Activated CD4-positive, alpha-beta T cell treated with anti-CD3 and anti-CD28 coated beads, Interleukin-2, amount 50 U/mL, for 24 hours (primary cell): ENCODE measurements at places on chromosomes 3 and 15.

DNA sequence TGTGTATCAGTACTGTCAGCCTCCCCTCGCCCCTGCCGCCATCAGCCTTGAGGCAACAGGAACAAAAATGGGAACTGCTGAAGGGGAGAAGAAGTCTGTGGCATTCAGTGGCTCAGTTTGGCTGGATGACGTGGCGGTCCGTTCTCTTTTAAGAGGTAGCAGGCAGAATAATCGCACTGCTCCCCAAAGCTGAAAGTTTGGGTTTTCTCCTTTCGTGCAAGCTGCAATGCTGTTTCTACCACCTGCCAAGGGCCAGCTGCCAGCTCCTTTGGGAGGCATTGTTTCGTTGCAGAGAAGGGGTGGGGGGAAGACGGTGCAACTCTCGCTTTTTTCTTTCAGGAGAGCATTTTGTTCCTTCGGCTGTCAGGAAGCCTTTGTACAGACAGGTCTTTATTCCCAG, 369.6 kb upstream of the RORA start:
- DNase-seq = no peak

GRCh38 chr3:46626039-46626438, 13.7 kb downstream of the FAM240A start:
- no peak for DNase-seq

GRCh38 chr3:72821161-72821781, 27.0 kb downstream of the SHQ1 start:
- DNase-seq = no peak

- no peak for DNase-seq
Observed at GRCh38 chr15:91400481-91400880, 300.4 kb downstream of the SV2B start.

DNA sequence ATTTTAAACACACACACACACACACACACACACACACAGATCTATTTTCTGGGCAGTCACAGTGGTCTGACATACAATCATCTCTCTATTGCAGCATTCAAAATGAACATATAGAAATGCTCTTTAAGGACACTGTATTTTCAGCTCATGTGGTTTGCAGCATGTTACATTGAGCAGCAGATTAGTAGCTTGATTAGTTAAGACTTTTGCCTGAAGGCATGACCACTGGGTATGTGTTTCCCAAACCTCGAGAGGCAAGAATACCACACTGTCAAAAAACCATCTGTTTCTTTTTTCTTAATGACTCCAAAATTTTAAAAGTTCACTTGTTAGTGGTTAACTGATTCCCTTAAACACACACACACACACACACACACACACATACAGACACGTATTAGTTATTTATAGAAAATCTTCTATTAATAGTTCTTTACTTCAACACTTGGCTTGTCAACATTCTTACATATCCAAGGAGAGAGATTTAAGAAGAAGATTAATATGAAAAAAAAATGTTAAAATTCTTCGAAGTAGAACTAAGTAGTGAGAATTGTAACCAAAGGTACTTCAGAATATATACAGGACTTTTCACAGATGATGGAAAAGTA, 518.2 kb downstream of the CADM2 start:
- no peak for DNase-seq

GRCh38 chr3:183038221-183038620, 57.9 kb upstream of the DCUN1D1 start:
- DNase-seq = no peak

GRCh38 chr3:183819831-183820230, 5.5 kb downstream of the MAP6D1 start:
- DNase-seq = no peak

DNA sequence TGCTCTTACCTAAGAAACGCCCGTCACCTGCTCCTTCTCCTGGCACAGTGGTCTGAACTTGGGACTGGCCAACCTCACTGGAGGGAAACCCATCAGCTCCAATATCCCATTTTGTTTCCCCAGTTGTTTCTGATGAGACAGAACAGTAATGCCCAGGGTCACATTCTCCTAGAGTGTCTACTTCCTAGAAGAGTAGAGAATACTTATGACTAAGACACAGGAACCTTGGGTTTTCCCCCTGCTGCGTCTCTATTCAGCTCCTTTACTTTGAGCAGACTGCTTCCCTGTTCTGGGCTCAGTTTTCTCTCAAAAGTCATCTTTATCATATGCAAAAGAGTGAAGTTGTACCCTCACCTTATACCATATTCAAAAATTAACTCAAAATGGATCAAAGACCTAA, 79.4 kb downstream of the POLR2M start:
- DNase-seq = no peak

DNA sequence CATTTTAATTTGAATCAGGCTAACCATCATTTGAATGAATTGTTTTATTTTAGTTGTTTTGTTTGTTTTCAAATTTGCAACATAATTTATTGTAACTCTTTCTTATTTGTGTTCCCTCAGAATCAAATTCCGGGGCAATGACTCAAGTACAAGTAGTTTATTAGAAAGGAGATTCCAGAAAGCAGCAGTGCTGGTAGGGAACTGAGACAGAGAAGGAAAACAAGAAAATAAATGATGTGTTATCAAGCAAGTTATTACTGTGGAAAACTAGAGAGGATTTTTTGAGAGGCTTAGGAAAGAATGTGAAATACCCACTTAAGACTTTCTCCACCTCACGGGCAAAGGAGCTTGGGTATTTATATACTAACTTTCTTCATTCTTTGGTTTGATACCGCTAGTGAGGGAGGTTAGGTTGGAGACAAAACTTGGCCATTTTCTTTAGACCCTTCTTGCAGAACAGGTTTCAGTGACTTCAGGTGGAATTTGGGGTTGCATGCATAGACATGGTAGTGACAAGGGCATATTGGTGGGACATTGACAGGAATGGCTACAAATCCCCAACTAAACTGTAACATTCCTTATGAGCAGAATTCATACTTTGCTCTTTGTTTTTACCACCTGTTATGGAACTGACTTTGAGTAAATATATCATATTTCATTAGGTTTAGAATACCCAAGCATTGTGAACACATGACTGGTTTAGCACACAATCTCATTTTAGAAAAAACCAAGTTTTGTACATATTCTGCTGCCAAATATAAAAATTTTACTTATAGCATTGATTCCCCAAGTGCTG, 254.3 kb downstream of the ZBBX start:
- DNase-seq = no peak

- no peak for DNase-seq
Observed at GRCh38 chr15:50641318-50641717, 45.3 kb downstream of the TRPM7 start.

DNA sequence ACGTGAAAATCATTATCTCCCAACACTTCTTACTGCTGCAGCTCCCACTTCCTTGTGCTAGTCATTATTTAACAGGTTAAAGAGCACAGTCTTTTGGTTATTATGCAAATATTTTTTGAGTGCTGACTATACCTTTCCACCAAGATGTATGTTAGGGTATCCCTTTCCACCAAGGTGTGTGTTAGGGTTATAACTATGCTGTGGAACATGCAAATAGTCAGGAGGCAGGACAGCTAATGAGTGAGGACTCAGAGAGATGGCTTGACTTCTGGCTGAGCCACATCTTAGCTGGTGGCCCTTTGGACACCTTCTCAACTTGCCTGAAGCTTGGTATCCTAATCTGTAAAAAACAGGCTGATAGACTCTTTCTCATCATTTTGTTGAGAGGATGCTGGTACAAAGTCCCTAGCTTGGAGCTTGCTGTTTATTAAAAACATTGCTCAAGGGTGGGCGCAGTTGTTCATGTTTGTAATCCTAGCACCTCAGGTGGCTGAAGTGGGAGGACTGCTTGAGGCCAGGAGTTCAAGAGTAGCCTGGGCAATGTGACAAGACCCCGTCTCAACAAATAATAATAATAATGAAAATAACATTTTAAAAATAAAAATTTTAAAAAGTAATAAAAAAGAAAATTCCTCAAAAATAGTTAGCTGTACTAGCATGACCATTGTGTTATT, 160.5 kb upstream of the ADAMTS9 start:
- DNase-seq = no peak

DNA sequence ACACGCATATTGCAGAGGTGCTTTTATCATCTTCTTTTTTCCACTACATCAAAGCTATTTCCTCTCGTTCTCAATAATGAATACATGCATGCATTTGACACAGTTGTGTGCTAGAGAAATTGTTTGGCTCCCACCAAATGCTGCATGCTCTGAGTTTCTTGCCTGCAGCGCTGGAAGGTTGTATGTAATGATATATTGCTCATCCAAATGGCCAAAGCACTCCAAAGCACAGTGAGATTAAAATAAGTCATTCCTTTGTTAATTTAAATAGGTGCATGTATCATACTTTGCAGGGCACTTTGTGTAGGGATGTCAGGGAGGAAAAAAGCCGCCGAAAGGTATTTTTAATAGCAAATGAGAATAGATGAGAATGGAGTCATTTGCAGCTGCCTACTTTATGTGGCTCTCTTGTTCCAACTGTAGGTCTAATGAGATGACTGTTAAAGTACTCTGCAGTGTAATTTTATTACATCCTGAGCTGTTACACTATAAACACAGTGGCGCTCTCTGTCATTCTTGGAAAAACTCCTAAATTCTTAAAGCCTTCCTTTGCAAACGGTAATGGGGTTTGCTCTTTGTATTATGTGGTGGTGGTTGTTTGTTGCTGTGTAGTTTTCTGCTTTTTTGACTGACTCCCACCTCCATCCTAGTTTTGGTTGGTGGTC, 56.9 kb upstream of the SKOR1 start:
- DNase-seq = no peak
